ENCODE measurements at places on chromosomes 7 and 10. TPM values are rescaled to one million over a fixed set of nuclear protein-coding genes. Genes with fewer than 3 reads are reported as not detected.

Gene PRSS37
- total RNA-seq: not detected

Gene MSMB
- not detected for total RNA-seq

Gene MMD2
- total RNA-seq: not detected

DNA sequence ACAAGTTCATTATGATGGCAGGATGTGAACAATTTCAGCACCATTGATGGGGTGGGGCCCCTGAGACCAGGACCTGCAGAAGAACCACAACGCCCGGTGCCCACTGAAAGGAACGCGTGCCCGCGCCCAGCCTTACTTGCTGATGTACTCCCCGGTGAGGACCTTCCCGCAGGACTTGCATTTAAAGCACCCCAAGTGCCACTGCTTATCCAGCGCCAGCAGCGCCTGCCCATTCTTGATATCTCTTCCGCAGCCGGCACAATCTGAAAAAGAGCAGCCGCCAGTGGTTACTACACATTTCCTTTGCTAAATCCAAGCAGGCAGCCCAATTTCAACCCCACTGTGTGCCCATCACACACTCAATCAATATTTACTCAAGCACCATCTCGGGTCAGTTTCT, 110.6 kb downstream of the ABLIM1 start:
- DNase-seq: no peak

GRCh38 chr7:141864765-141865447, 23.6 kb upstream of the PRSS37 start:
- DNase-seq: no peak

- no peak for DNase-seq
These were observed 91.8 kb upstream of the KMT2C start for GRCh38 chr7:152527610-152528032.

- DNase-seq: peak; percentile 64
These were observed 58.3 kb upstream of the GTF2I start for GRCh38 chr7:74599244-74599643.
